Left lung (tissue), 14 donors: ENCODE measurements at places on chromosomes 5 and 9. TPM values are rescaled to one million over a fixed set of nuclear protein-coding genes. Genes with fewer than 3 reads are reported as not detected.
A peak's percentile ranks its signal among the peaks of the same experiment; 100 is the strongest.

GRCh38 chr5:57724836-57725235 is 242.2 kb upstream of the ACTBL2 start:
- no peak for DNase-seq

The CCDC192 gene
- 0.81 TPM for polyA plus RNA-seq

DNA sequence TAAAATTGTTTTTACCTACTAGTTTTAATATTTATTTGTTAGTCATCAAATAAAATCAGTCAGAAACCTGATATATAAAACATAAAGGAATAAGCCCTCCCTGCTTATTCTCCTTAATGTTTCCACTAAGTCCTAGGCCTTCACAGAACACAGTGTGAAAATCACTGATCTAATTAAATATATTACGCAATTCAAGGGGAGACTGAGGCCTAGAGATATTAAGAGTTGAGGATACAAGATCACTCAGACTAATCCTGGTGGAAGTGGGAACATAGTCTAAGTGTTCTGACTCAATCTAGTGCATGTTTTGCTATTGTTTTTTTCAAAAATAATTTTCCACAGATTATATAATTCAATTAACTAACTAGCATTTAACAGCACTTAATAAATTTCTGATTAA is 401.1 kb downstream of the SLCO4C1 start:
- DNase-seq = no peak

DNA sequence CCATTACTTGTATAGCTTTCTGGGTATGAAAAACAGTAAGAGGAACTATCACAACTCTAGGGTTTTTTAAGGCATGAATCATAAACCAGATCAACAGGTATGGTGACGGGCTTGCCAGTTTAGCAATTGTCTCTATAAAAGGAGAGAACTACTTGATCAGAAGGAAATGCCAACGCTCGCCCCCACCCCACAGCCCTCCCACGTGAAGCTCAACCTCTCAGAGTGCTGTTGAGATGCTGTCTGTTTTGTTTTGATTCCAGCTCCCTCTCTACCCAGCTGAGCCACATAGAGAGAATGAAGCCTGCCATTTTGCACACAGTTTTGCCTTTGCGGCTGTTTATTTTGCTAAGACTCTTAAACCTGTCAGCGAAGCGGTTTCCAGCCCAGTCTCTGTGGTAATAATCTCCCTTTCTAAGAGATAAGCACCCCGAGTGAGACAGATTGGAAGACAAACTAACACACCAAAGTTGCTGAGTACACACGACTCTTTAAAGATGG is 257.9 kb upstream of the ANKRD55 start:
- peak; percentile 66 for DNase-seq

- DNase-seq = no peak
Observed at GRCh38 chr5:87432460-87432859, 19.7 kb upstream of the CCNH start.

DNA sequence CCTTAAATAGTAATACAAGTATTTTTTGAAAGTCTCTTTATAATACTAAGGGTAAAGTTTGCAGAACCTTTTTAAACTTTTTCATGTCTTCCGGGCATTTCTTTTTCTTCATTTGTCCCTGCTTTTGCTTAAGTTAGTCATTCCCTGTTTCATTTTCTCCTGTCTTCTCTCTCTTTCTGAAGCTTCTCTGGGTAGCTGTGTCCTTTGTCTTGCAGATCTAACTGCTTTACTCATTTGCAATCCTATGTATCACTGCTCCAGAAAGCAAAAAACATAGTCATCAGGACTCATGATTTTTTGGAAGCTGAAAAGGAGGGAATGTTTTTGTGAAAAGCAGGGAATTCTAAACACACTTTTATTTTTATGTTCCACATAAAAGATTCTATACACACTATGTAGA is 301.7 kb downstream of the MRPS30 start:
- no peak for DNase-seq

GRCh38 chr5:132662925-132663770 is 5.2 kb downstream of the IL13 start:
- no peak for DNase-seq

DNA sequence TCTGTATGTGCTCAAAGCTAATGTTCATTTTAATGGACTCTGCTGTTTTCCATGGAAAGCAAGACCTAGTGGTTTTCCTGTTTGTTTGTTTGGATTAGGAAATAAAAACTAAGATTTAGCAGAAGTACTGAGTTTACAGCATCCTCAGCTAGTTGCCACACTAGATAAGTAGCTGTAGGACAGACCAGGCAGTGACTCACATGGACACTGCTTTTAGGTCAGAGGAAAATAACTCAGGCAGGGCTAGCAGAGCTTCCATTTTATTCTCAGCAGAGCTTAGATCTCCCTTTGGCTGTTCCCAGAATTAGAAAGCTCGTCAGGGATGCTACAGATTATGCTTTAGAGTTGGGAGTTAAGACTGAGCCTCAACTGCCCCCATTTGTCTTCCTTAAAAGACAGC is 204.4 kb downstream of the SH3GL2 start:
- no peak for DNase-seq

The MUSK gene
- polyA plus RNA-seq = 0.41 TPM

The DOLK gene
- 9.9 TPM for polyA plus RNA-seq

GRCh38 chr5:11560915-11561697 is 343.1 kb downstream of the CTNND2 start:
- no peak for DNase-seq

GRCh38 chr5:81172710-81173109 is 60.4 kb upstream of the CKMT2 start:
- no peak for DNase-seq

The STPG3 gene
- 0.69 TPM for polyA plus RNA-seq

DNA sequence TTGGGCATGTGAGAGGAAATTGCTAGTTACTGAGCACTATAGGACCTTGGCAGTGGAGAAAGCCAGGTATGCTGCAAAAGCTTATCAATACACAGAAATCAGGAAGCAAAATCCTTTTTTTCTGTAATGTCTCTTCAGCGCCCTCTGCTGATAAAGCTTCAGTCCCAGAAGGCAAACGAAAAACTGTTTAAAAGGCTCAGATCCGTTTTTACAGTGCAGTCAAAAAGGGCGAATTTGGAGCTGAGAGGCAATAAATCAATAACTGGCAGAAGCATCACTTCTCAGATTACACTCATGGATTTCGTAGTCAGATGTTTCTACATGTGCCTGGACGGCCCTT is 1.1 kb upstream of the MAN2A1 start:
- DNase-seq = peak; percentile 28

- DNase-seq = no peak
Observed at GRCh38 chr5:32206509-32207354, 32.6 kb upstream of the GOLPH3 start.

The KIF4B gene
- polyA plus RNA-seq = 0.40 TPM

- no peak for DNase-seq
Observed at GRCh38 chr9:126223798-126224531, 102.7 kb upstream of the MVB12B start.

GRCh38 chr5:50550267-50550666 is 109.2 kb upstream of the EMB start:
- DNase-seq = no peak

DNA sequence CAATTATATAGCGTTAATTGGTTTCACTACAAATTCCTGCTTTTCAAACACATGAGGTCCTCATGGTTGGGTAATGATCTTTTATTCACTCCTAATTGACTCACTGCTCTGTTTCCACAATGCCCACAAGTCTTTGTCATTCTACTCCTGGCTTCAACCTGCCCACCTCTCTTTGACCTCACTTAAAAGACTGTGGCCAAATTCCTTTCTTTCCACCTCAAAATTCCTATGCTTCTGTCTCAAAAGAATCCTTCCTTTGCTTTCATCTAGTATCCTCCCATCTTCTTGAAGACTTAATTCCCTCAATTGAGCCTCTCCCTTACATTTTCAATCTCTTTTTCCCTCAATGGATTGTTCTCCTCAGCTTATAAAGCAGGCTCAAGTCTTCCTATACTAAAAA is 4.9 kb downstream of the APBA1 start:
- DNase-seq = no peak

- no peak for DNase-seq
Observed at GRCh38 chr9:133131506-133131905, 10.5 kb upstream of the RALGDS start.

GRCh38 chr9:99368341-99369326 is 146.6 kb downstream of the SEC61B start:
- DNase-seq = peak; percentile 50

The EEIG1 gene
- polyA plus RNA-seq = 34.3 TPM

DNA sequence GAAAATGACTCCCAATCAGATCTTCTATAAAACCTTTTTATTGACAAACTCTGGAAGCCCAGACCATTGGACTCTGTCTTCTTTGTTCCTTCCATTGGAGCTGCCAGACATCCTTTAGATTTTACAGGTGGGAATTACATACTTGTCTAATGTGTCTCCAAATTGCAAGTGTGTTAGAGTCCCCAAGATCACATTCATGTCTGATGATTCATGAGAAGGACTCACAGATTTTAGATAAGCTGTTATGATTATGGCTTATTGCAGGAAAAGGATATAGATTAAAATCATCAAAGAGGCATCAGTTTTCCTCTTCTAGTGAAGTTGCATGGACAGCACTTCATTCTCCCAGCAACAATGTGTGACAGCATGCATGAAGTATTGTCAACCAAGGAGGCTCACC is 70.4 kb downstream of the MUSK start:
- DNase-seq = no peak

GRCh38 chr5:156913719-156914370 is 49.2 kb downstream of the TIMD4 start:
- DNase-seq = no peak

The PAXX gene
- polyA plus RNA-seq = 45.4 TPM

- DNase-seq = no peak
Observed at GRCh38 chr5:36691226-36691625, 84.8 kb downstream of the SLC1A3 start.

The PCDHGB3 gene
- 2.7 TPM for polyA plus RNA-seq

DNA sequence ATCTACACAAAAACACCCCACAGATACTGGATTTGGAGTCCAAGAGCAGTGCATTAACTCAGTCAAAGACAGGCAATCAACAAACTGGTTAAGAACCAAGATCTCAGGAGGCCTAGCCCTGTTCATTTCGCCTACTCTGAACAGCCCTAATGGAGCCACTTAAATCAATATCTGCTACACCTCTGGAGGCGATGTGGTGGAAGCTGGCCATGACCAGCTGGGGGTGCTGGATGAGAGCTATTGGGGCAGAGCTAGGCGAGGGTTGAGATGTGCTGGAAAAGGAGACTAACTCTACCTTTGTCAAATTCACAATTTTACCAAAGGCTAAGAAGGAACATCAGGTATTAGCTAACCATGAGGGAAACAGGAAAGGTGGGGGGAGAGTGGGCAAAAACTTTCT is 23.3 kb upstream of the ARSB start:
- DNase-seq = no peak

The NAIP gene
- polyA plus RNA-seq = 56.2 TPM

DNA sequence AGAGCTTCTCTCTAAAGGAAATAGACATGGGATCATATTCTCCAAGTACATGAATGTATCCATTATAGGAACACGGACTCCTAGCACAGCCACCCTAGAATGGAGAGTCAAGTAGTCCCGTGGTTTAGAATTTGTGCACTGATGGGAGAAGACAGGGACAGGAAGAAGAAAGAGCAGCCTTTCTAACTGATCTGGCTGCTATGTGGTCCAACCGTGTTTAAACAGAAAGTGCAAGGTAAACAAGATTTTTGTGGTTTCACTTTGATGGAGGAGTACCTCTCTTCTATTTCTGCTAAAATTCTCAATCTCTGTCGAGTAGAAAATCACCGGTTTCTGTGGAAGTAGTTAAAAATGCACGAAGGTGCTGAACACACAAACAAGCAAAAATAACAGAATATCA is 171.3 kb downstream of the ST8SIA4 start:
- DNase-seq = no peak

DNA sequence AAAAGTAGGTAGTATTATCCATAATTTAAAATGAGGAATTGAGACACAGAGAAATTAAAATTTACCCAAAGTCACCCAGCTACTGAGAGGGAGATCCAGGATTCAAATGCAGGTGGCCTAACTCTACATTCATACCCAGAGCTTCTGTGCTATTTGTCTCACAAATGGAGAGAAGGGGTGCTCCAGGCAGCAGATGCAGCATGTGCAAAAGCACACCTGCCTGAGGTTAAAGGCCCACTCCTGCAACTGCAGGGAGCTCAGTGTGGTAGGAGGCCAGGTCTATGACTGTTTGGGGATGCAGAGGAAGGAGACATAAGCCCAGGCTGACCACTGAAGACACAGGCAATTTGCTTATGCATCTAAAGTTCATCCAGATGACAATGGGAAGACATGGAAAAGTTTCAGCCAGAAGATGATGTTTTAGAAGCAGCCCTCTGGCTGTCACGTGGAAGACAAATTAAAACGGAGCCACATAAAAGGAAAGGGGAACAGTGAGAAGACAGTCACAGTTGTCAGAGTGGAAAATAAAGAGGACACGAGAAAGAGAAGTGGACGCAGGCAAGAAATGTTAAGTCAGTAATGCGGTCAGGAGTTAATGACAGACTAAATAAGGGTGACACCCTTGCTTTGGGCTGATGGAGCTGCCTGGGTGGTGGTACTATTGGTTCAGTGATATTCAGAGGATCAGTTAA is 214.7 kb downstream of the EBF1 start:
- DNase-seq = no peak

GRCh38 chr9:126915846-126916543 is 1.4 kb downstream of the RALGPS1 start:
- no peak for DNase-seq

DNA sequence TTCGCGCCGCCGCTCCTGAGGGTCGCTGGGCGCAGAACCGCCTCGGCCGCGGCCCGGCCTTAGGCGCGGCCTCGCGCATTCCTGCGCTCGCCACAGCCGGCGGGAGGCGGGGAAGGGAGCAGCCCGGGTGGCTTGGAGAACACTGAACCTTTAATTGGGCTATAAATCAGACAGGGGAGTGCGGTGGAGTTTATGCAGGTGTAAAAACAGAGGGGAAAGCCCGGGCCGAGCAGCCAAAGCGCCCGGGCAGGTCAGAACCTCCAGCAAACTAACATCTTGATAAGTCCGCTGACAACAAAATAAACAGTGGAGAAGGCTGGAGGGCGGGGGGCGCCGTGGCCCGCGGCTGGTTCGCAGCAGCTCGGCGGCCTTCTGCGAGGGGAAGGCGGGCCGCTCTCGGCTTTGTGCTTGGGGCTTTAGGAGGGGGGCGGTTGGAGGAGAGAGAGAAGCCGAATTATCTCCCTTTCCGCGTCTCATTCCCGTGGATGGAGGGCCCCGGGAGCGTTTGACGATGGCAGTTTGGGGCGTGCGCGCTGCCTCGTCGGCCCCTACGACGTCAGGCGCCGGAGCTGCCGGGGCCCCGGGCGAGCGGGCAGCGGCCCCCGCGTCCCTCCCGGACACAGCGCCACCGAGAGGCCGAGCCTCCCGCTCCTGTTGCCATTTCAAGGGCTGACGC is 11.3 kb downstream of the FOXD1 start:
- DNase-seq = no peak

The GABRA1 gene
- 0.54 TPM for polyA plus RNA-seq

GRCh38 chr5:58794875-58795274 is 212.0 kb downstream of the RAB3C start:
- DNase-seq = no peak

DNA sequence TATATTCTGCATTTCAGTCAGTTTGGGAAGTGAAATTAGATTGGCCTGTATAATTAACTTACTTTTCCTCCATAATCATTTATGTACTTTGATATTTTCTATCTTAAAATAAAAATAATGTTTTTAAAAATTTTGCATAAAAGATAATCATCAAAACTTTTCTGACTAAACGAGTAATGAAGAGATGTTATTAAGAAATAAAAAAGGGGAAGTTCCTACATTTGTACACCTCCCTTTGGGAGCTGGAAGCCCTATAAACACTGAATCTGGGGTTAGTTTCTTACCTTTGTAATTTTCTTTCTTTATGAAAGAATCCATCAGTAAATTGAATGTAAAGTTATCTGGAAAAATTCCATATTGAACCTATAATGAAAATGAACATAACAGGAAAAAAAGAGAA is 86.2 kb downstream of the MRPS27 start:
- DNase-seq = no peak

The SLCO6A1 gene
- not detected for polyA plus RNA-seq

The SLC1A3 gene
- 12.1 TPM for polyA plus RNA-seq
